ENCODE measurements at places on chromosomes 12 and 14. TPM values are rescaled to one million over a fixed set of nuclear protein-coding genes. Genes with fewer than 3 reads are reported as not detected.

ZBTB42 gene
- total RNA-seq, result 5.3 TPM

SOX5 gene
- 11.6 TPM for total RNA-seq

RPGRIP1 gene
- not detected for total RNA-seq

BBOF1 gene
- 10.6 TPM for total RNA-seq

CLEC6A gene
- not detected for total RNA-seq

CEP290 gene
- 12.9 TPM for total RNA-seq

APOF gene
- total RNA-seq, result not detected

ANHX gene
- total RNA-seq, result not detected

RNF212B gene
- total RNA-seq, result not detected

GRCh38 chr12:92503971-92504593 is 198.7 kb upstream of the PLEKHG7 start:
- no peak for DNase-seq

- DNase-seq, result no peak
Observed at GRCh38 chr12:47741340-47741703, 16.0 kb upstream of the ENDOU start.

- no peak for DNase-seq
Observed at GRCh38 chr12:57105011-57105753, 6.0 kb downstream of the STAT6 start.

DNA sequence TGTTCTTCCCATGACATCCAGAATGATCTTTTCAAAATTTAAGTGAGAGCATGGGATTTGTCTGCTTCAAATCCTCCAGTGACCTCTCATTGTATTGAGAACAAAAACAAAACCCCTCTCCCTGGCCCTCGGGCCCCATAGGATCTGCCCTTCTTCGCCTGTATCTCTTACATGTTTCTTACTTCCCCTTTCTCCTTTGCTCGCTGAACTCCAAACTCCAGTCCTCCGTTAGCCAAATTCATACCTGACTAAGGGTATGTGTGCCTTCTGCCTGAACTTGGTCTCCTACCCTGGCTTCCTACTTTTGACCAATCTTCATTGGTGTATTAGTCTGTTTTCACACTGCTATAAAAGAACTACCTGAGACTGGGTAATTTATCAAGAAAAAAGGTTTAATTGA is 13.2 kb upstream of the TSPAN11 start:
- DNase-seq, result no peak

DNA sequence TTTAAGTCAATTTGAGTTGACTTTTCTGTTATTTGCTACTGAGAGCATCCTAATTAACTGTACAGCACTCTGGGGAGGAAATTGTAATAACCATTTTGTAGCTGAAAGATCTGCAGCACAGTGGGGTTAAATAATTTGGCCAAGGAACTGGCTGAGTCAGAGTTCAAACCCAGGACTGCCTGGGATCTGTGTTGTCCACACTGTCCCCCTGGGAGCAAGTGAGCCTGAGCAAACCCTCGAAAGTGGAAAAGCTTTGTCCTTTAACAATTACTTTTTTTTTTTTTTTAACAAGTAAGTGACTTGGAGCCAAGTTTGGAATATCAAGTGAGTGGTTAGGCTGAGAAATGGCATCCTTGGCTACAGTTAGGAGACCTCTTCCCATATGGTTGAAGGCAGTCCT is 247.2 kb upstream of the CCDC196 start:
- DNase-seq, result no peak

GRCh38 chr14:23828001-23828400 is 125.6 kb upstream of the DHRS4 start:
- DNase-seq, result no peak

GRCh38 chr12:47360771-47361388 is 281.1 kb upstream of the AMIGO2 start:
- no peak for DNase-seq

DNA sequence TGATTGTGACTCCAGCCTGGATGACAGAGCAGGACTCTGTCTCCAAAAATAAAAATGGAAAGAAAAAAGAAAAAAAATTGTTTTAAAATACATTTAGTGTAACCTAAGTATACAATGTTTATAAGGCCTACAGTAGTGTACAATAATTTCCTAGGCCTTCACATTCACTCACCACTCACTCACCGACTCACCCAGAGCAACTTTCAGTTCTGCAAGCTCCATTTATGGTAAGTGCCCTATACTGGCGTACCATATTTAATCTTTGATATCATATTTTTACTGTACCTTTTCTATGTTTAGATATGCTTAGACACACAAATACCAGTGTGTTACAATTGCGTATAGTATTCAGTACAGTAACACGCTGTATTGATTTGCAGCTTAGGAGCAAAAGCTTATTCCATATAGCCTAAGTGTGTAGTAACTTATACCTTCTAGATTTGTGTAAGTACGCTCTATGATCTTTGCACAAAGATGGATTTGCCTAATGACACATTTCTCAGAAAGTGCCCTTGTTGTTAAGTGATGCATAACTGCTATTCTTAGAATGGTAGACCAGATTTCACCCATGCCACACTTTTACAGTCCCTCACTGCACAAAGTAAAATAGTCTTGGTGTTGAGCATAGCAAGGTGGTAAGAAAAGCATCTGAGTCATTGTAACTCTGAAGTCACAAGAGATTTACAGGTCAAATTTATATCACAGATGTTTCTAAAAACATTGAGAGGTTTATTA is 151.9 kb downstream of the LRRK2 start:
- no peak for DNase-seq

GRCh38 chr12:109134186-109134917 is 18.0 kb downstream of the ACACB start:
- no peak for DNase-seq

DNA sequence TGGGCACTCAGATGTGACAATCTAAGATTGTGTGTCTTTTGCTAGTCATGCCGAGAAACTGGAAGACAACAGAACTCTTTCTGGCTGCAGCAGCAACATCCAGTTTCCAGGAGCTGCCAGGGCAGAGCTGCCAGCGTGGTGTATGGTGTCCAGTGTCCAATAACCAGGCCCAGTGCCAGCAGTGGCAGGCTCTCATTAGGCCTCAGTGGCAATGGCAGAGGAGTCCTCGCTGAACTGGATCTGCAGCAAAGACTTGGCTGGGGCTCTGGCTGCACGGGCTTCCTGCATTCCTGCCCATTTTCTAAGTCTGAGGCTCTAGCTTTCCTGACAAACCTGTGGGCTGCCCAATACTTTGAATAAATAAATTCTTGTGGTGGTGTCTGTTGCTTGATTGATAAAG is 26.2 kb upstream of the PPM1A start:
- DNase-seq, result no peak

DNA sequence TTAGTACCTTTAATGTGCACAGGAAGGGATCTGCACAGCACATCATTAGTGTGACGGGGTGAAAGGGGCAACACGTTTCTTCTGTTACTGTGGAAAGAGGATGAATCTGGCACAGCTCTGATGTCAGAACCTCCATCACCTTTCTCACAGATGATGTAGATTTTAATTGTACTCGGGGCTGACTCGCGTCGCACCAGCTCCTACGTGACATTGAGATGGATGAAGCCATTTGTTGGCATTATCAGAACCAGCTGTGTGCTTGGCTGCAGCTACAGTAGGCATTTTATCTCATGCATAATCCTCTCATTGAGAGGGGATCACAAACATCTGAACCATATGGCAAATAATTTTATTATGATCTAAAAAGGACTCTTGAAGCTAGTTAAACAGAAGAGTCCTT is 173.6 kb downstream of the PDZRN4 start:
- no peak for DNase-seq

DNA sequence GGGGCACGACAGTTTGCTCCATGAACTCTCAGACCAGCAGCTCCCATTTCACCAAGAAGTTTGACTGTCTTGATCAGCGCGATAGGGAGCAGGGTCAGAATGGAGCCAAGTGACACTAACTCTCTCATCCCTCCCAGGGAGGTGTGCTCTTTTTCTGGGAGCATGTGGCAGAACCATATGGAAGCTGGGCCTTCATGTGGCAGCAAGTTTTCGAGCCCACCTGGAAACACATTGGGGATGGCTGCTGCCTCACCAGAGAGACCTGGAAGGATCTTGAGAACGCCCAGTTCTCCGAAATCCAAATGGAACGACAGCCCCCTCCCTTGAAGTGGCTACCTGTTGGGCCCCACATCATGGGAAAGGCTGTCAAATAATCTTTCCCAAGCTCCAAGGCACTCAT is 24.0 kb downstream of the ITGA7 start:
- no peak for DNase-seq

GRCh38 chr14:59465316-59466135 is at the start of gene GPR135:
TSS of gene GPR135 (minus strand) at chr14:59465380. CDS start at chr14:59465226, 154 bp downstream.
- DNase-seq, result no peak

- no peak for DNase-seq
Observed at GRCh38 chr14:102545461-102546265, 36.1 kb upstream of the ANKRD9 start.

GRCh38 chr12:9707356-9707755 is 25.5 kb downstream of the CLECL1 start:
- DNase-seq, result no peak

GRCh38 chr12:92854344-92854743 is 74.8 kb downstream of the EEA1 start:
- DNase-seq, result no peak

DNA sequence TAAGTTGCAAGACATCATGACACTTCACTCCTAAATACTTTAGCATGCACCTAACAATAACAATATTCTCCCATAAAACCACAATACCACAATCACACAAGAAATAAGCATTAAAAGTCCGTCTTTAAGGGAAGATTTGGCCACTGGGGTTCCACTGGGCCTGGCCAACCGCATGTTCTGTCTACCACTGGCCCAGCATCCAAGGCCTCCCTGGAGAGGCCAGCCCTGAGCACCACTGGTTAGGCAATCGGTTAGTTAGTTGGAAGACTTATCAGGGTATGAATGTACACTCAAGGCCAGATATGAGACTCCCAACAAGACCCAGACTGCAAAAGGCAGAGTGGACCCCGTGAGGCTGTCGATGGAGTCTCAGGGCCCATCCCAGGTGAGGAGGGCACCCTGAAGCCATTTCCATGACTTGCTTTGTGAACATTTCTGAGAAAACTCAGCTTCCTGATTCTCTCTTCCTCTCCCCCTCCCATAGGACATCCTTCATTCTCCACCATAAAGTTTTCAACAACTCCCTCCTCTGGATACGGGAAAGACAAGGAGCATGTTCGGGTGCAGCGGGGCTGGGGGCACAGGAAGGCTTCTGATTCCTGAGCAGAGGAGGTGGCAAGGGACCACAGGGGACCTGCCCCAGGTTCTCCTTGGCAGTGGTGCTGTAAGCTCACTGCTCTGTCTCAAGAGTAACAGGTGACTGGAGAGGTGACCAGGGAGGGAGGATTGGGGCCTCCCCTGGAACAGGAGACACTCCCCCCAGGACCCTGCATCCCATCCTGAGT is 5.9 kb downstream of the PXN start:
- DNase-seq, result no peak

DNA sequence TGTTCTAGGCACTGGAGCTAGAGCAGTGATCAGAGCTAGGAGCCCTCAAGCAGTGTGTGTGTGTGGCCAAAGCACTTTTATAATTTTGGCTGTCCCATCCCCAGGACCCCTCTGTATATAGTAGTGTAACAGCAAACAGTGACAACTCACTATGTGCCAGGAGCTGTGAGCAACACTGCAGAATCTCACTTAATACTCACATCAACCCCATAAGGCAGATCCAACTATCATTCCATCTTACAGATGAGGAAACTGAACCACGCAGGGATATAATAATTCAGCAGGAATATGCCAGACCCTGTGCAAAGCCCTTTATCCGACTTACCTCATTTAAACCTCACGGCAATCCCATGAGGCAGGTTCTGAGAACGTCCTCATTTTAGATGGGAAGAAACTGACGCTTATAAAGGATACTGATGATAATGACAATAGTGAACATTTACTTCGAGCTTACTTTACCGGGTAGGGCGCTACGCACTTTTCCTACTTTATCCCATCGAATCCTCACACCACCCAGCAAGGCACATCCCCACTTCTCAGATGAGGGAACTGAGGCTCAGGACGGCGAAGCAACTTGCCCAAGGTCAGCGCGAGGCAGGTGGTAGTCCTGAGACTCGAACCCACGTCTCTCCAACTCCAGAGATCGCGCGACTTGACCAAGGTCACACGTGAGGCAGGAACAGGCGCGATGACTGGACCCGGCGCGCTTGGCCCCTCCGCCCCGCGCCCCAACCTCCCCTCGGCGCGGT is 687 bp downstream of the RAB35 start:
- no peak for DNase-seq

All from esophagus muscularis mucosa (tissue), 4 donors.